NCI-H524 (cell line): ENCODE measurements at places on chromosomes 11 and 22.
A peak's percentile ranks its signal among the peaks of the same experiment; 100 is the strongest.

DNA sequence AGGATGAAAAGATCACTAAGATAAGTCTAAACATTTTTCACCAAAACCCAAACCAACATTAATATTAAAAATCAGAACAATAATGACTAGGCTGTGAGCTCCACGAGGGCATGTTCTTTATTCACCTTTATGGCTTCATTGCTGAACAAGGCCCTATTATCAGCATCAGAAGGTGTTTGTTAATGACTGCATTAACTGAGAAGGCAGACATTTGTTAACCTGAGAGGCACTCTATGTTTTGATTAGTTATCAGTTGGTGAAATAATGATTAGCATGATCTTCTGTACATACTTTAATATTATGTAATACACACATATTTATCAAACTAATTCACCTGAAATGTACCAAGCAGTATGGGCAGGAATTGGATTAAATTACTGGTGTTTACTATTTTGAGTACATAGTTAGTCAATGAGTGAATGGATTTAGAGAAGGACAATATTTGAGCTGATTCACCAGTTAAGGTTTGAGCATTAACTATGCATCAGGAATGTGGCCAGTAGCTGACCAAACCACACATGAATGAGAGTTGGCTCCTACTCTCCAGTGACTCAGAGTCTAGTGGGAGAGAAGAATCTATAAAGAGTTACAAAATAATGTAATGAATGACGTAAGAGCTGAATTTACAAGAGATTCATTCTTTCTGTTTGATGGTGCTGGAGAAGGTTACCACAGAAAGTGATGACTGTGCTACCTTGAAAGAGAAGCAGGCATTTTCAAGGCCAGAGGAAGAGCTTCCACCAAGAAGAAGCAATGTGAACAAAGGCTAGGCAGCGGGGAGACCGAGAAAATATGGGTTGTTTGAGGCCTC, 6.7 kb downstream of the IL18 start:
- no peak for DNase-seq

DNA sequence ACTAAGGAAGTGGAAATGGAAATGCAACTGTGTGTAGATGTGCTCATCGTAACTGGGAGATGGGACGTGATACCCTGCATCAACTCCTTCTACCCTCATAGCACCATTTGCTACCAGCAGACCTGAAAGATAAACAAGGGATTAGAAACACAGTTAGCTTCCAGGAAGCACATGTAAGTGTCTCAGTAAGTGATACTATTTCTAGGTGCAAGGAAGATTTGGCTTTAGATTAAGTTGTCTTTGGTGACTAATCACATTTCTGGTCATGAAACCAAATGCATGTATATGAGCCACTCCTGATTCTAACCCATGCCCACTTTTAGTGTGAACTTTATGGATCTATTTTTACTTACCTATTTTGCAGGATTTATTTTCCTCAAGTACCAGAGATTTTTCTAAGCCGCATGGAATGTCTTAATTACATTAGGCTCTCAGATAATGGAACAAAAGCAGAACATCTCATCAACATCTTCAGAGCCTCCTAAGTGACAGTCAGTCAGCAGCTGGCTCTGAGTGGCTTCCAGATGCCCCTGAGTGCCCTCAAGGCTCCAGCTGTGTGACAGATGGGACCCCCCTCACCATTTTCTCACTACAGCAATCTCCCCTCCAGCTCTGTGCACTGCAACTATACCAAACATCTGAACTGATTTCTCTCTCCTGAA, 21.2 kb downstream of the SLC5A12 start:
- peak; percentile 87 for DNase-seq

GRCh38 chr11:80109031-80109430, 668.2 kb upstream of the TENM4 start:
- DNase-seq = no peak

GRCh38 chr22:41197038-41197972, 7.8 kb upstream of the L3MBTL2 start:
- peak; percentile 77 for DNase-seq
